Stimulated activated CD4-positive, alpha-beta T cell treated with anti-CD3 and anti-CD28 coated beads, Interleukin-15, amount 100 ng/mL, for 48 hours (primary cell): ENCODE measurements at places on chromosomes 3 and 15.

DNA sequence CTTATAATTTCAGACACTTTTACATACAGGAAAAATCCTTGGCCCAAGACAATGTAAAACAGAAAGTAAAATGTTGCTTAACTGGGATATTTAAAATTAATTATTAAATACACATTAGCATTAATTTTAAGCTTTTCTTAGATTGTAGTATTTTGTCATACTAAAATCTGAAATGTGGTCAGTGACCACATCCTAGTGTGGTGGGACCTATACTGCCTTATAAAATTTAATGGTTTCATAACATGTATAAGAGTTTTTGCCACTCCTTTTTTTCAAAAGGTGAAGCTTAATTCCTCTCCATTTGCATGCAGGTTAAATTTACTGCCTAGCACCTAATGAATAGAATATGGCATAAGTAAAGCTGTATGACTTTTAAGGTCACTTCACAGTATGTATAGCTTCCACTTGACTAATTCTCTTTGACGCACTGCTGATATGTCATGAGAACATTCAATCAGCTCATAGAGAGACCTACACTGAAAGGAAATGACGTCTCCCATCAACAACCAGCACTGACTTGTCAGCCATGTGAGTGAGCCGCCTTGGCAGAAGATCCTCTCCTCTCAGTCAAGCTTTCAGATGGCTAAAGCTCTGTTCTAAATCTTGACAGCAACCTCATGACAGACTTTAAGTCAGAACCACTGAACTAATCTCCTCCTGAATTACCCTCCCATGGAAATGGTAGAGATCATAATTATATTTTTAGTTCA lies 847.8 kb downstream of the SI start:
- no peak for DNase-seq

- no peak for DNase-seq
Observed at GRCh38 chr3:80898211-80898610, 863.2 kb downstream of the GBE1 start.

- no peak for DNase-seq
Observed at GRCh38 chr15:94196531-94196930, 34.8 kb upstream of the MCTP2 start.

DNA sequence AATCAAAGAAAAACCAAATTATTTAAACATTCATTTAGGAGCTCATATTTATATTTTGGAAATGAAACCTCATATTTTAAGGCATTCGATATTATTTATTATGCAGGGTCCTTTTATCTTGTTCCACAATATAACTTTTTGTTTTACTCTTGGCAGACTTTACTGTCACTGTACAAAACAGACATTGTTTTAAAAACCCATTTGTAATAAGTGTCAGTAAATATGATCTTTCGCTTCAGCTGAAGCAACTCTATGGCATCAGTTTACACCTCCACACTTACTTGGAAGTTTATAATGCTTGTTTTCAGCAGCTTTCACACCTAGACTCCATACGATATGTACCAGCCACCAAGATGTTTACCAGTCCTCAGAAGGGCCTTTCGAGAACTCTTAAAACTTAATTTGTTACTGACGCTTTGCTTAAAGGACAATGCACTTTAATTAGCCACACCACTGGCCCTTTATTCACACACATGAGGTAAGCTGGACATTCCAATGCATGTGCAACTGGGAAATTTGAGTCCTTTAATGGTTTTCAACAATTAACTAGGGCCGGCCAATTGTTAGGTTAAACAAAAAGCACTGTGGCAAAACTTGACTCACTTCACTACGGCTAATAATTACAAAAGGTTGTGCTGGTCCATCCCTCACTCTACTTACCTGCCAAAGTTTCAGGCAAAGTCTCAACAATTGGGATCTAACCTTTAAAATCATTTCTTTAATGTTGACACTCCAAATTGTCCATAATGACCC lies 16.7 kb downstream of the WWTR1 start:
- no peak for DNase-seq

DNA sequence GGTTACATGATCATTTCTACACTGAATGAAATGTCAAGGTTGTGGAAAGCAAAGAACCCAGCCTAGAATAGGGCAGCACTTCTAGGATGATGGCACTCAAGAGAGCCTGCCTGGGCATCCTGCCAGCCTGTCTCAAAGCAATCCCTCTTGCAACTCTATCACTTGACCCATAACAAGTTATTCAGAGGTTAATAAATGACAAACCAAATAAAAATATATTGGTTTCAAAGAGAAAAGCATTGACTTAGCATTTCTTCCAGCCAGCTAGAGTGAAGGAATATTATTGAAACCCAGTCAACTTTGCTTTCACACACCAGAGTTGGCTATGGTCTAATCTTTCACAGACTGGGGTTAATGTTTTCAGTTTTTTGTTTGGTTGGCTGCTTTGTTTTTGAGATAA lies 214.6 kb upstream of the UBE2E2 start:
- no peak for DNase-seq

DNA sequence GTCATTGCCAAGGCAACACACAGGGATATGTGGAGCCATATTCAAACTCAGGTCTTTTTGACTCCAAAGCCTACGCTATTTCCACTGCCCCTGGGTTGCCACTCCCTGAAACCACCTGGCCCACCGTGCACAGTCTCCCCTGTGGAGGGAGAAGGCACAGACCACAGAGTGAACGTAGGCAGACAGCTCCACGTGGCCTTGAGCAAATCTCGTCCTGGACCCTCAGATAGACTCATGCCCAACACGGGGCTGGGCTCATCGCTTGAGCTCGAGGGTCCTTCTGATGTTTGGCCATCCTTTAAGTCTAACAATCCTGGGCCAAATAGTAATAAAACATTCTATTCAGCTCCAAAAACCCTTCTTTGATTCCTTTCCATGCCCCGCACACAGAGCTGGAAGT lies 72.0 kb downstream of the CPN2 start:
- DNase-seq: no peak

DNA sequence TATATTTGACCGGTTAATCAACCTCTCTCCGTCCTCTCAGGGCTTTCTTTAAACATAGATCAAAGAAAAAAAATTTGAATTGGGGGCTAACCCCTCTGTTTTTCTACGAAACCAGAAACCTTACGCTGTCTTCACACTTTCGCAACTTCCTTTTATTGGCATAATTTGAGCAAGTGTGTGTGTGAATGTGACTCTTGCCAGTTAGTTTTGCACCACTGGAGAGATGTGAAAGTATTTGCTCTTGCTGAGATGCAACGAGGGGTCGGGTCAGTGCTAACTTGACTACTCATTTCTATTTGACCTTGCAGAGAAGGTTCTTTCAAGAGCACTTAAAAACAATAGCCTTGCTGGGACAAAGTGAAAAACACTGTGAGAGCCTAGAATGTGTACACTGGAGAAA lies 81.2 kb downstream of the FAM43A start:
- no peak for DNase-seq

DNA sequence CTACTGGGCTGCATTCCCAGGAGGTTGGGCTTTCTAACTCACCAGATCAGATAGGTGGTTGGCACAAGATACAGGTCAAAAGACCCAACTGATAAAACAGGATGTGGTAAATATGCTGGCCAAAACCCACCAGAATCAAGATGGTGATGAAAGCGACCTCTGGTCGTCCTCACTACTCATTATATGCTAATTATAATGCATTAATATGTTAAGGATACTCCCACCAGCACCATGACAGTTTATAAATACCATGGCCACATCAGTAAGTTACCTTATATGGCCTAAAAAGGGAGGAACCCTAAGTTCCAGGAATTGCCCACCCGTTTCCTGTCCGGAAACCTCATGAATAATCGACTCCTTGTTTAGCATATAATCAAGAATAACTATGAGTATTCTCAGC lies 31.6 kb downstream of the CFAP44 start:
- DNase-seq: no peak

DNA sequence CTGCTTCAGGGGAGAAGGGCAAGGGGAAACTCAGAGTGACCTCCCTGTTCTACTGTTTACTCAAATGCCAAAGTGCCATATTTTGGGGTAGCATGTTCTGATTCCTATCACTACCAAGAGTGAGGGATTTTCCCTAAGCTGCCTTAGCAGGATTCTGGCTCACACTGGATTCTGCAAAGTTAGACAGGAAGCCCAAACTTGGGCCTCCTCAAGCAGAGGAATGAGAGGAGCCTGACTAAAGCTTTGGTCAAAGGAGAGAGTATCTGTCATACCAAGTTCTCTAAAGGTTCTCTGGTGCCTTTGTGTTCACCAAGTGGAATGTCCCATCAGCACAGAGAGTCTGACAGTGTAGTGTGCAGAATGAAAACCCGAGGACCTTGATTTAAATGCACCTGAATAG lies 8.8 kb upstream of the RARB start:
- no peak for DNase-seq

DNA sequence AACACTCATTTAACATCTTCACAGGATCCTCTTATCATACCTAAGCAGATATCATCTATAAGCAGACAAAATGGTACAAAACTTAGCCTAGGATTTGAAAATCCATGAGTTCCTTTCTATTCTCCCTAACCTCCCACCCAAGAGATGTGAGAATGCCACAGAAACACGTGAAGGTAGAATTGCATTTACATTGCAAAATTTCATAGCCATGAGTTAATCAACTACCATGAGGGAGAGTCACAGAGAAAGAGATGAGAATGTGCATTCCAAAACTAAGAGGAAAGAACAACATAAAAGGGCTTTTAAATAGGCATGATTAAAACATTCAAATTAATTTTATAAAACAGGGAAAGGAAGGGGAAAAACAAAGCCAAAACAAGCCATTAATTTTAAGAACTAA lies 806.2 kb downstream of the NTRK3 start:
- no peak for DNase-seq

DNA sequence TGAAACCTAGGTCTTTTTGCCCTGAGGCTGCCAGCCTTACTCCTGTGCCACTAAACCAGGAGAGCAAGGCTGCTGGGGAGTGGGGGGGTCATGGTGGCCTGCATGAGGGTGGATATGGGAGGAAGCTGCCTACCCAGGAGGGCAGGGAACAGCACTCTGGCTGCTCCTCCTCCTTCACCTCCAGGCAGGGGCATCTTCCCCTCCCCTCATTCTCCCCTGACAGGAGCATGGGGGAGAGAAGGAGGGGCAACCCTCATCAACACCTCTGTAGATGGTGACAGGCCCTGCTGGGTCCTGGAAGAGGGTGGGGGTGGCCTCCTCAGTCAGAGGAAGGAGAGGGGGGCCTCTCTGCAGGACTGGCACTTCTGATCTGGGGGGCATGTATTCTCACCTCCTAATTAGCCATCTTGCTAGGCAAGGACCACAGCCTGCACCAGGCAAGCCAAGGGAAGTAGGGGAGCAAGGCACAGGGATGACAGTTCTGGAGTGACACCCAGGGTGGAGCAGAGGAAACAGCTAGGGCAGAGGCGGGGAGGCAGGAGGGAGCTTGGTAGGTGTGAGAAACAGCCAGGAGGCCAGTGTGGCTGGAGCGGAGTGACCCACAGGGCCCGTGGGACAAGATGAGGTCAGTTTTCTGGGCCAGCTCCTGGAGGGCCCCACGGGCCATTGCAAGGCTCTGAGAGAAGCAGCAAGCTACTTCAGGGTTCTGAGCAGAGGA lies 4.9 kb downstream of the CCDC33 start:
- DNase-seq: no peak

- no peak for DNase-seq
Observed at GRCh38 chr3:38730281-38730680, 80.8 kb upstream of the SCN5A start.

DNA sequence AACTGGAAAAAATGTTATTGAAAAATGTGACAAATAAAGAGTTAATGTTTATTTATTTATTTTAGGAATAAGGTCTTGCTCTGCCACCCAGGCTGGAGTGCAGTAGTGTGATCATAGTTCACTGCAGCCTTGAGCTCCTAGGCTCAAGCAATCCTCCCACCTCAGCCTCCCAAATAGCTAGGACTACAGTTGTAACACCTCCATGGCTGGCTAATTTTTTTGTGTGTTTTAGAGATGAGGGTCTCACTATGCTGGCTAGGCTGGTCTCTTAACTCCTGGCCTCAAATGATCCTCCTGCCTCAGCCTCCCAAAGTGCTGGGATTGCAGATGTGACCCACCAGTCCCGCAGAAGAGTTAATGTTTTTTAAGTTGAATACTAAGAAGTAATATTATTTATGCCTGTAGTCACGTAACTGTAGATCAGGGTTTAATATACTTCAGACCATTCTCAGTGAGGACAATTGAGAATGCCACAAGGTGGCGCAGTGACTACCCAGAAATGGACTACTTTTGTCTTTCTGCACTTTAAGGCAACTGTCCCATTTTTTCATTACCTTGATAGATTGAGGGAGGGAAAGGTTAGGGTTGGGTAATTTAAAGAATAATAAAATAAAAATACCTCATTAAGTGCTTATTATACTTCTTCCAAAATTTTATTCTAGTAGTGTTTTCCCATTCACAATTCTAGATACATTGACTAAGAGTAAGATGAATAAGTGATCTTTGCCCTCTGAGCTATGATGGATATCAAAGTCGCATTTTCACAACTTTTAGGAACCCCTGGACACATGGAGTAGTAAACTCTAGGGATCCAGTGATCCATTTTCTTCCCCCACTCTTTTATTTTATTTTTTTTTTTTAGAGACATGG lies 6.0 kb downstream of the MUC13 start:
- DNase-seq: peak; percentile 42

DNA sequence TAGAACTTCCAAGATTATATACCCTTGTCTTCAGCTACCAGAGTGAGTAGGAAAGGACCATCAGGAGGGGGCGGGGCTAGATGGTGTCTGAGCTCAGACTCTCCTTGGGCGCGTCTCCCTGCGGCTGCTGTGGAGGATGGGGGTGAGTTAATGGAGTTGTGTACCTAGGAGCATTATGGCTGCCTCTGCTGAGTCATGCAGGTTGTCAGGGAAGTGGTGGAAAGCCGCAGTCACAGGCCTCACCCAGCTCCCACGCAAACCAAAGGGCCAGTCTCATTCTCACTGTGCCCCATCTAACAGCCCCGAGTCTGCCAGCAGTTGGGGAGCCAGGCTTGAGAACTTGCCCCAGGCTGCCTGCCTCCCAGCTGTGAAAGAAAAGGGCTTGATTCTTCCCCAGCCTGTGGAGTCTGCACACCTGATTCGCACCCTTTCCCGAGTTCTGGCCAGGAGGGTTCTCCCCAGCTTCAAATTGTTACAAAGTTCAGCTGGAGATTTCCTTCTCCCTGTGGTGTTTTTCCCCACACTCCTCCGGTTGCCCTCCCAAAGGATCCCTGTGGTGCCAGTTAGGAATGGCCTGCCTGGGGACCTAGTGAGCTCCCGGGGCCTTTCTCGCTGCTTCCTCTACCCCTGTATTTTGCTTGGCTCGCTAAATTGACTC lies 143.3 kb downstream of the HCN4 start:
- DNase-seq: peak; percentile 31

GRCh38 chr3:19488939-19489338 lies 340.6 kb downstream of the KCNH8 start:
- no peak for DNase-seq

GRCh38 chr3:81249540-81250029 lies 511.9 kb downstream of the GBE1 start:
- DNase-seq: no peak

DNA sequence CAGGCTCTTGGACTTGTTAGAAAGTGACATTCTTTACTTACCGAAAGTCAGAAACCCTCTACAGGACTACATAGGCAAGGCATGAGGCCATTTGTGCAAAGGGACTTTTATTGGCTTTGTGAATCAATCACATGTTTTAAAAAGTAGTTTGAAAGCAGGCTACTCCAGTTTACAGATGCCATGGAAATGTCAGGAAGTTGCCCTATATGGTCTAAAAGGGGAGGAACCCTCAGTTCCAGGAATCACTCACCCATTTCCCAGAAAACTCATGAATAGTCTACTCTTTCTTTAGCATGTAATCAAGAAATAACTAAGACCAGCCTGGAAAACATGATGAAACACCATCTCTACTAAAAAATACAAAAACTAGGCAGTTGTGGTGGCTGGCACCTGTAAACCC lies 51.0 kb upstream of the MKRN3 start:
- DNase-seq: no peak
